ENCODE measurements at places on chromosomes 7 and 10.

- no peak for DNase-seq
These were observed 25.2 kb upstream of the ITPRID1 start for GRCh38 chr7:31488562-31489203.

- no peak for DNase-seq
These were observed 38.2 kb downstream of the NEUROD6 start for GRCh38 chr7:31302356-31302755.

- no peak for DNase-seq
These were observed 95.7 kb upstream of the SFMBT2 start for GRCh38 chr10:7506571-7506970.

DNA sequence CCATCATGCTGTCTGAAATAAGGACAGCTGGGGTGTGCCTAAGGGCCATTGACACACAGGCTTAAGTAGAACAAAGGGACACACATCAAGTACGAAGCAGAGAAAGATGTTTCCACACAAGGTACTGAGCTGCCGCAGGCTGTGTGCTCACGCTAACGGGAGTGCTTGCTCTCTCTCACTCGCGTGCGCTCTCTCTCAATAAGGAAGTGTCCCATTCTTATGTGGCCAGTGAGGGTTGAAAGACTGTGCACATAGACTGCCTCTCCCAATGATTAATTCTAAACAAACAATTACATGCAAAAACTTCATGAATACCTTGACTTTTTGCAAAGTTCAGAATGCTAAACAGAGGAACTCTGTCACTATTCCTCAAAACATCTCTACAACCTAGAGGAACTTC, 29.9 kb downstream of the DCLRE1C start:
- DNase-seq: no peak

DNA sequence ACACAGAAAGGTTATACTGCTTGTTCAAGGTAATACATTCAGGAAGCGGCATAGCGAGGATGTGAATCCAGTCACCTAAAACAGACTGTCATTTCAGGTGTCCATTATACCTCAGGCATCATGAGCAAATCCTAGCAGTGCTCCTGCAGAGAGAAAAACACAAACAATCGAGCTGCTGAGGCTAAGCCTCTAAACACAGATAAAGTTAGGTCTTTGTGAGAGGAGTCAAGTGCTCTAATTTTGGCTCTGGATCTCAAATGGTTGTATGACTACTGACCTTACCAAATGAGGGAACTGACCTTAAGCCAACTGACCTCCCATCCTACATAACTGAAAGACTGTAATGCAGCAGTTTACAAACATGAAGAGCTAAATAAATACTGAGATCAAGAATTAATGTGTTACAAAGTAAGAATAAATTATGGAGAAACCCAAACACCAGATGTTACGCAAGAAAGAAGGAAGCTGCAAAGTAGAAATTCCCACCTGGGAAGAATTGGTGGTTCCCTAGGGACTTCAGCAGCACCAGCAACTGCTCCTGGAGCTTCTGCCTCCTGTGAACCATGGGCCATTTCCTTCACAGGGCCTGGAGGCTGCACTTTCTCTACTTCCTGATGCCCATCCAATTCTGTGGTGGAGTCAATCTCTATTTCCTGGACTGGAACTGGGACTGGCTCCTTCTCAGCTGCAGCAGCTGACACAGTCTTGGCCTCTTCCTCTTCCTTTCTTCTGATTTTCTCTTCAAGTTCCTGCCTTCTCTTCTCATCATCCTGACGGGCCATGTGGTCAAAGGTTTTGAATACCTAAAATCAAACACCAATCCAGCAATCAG, 5.8 kb downstream of the NUDCD3 start:
- no peak for DNase-seq

GRCh38 chr10:13851906-13852305, 265.1 kb downstream of the PRPF18 start:
- no peak for DNase-seq

- no peak for DNase-seq
These were observed 80.4 kb upstream of the GARIN1A start for GRCh38 chr7:128591705-128592104.
